ENCODE measurements at places on chromosomes 1 and 21. TPM values are rescaled to one million over a fixed set of nuclear protein-coding genes. Genes with fewer than 3 reads are reported as not detected.

GRCh38 chr1:20931930-20932436 is 144.9 kb upstream of the HP1BP3 start:
- no peak for DNase-seq

DNA sequence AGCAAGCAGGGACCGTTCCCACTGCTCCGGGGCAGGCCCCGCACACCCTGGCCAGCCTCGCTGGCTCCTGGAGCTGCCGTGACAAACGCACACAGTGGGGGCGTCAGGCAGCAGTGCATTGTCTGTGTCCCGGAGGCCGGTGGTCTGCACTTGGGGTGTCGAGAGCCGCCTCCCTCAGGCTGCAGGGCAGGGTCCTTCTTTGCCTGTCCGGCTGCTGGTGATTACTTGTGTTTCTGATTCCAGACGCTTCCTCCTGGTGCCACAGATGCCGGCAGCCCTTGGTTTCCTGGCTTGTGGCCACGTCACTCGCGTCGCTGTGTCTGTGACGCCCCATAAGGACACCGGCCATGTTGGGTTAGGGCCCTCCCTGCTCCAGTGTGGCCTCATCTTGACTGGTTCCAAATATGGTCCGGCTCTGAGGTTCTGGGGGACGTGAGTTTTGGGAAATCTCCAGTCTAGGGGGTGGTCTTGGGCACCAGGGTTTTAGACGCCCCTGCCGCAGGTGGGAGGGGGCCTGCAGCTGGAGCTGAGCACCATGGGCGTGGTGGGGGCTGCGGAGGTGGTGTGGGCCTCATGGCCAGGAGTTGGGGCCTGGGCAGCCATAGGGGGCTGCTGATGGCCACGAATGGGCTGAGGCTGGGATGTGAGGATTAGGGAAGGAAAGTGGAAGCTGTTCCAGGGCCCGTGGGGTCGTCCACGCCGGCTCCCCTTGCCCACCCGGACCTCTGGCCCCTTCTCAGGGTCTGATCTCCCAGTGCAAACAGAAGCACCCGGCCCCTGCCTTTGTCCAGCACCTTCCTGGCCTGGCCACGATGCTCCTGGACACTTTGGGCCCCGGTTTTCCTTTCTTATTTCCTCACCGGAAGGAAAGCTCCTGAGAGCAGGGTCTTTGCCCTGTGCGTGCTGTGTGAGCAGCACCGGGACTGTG is 41.0 kb downstream of the SLX9 start:
- no peak for DNase-seq

ATP5PF gene
- total RNA-seq, result 72.8 TPM

GNG4 gene
- total RNA-seq, result 0.21 TPM

BMP8B gene
- 4.9 TPM for total RNA-seq

Measured in lung (tissue), 17 donors.